ENCODE measurements at places on chromosomes 13 and 19.

- no peak for DNase-seq
Observed at GRCh38 chr13:105334211-105334610, 1201.3 kb downstream of the EFNB2 start.

GRCh38 chr19:15265214-15265849, 33.1 kb upstream of the EPHX3 start:
- DNase-seq, result no peak

- no peak for DNase-seq
Observed at GRCh38 chr19:55209693-55210472, 582 bp upstream of the PTPRH start.

DNA sequence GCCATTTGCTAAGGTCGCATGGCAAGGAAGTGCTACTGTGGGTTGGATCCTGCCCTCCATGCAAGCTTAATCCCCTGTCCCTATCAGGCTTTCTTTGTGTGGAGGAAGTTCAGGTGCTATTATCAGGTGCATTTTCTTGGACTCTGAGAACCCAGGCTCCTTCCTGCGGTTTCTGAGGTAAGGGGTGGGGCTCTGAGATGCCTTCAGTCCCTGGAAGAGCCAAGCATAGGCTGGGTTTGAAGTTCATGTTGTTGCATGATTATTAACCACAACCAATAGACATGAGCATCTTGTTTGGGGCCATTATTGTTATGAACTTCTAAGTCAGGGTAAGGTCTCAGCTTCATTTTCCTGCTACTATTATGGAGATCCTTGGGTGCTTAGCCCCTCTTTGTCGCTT, 109.5 kb downstream of the NALCN start:
- DNase-seq, result no peak

- DNase-seq, result no peak
Observed at GRCh38 chr19:5867201-5868136, 2.9 kb downstream of the FUT5 start.

DNA sequence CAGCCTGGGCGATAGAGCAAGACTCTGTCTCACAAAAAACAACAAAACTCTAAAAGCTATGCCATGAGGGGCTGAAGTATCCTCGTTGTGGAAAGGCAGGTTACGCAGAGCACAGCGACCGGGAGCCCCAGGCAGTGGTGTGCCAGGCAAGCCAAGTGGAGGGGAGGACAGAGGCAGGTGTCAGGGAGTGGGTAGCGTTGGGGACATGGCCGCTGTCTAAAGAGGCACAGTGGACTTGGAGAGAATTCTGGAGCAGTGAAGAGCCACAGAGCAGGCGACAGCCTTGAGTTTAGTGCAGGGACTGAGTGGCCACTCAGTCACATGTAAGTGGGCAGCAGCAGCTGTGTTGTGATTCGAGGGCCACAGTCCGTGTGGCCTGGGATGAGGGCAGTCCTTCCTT, 541.7 kb downstream of the FGF9 start:
- DNase-seq, result no peak

GRCh38 chr13:51814071-51814470, 10.1 kb upstream of the DHRS12 start:
- no peak for DNase-seq

GRCh38 chr19:4198467-4199126, 16.1 kb downstream of the ANKRD24 start:
- DNase-seq, result no peak

DNA sequence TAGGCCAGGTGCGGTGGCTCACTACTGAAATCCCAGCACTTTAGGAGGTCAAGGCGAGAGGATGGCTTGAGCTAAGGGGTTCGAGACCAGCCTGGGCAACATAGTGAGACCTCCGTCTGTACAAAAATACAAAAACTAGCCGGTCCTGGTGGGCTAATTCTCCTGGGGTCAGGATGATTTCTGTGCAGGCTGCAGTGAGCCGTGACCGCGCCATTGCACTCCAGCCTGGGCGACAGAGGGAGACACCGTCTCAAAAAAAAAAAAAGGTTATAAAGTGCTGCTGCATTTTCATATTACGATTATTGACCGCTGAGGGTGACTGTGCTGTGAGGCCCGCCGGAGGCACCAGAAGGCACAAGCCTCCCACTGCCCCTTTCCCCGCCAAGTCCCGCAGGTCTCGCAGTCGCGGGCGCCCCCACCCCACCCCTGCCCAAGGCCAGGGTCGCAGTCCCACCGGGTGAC, 477 bp upstream of the PLEKHF1 start:
- no peak for DNase-seq

DNA sequence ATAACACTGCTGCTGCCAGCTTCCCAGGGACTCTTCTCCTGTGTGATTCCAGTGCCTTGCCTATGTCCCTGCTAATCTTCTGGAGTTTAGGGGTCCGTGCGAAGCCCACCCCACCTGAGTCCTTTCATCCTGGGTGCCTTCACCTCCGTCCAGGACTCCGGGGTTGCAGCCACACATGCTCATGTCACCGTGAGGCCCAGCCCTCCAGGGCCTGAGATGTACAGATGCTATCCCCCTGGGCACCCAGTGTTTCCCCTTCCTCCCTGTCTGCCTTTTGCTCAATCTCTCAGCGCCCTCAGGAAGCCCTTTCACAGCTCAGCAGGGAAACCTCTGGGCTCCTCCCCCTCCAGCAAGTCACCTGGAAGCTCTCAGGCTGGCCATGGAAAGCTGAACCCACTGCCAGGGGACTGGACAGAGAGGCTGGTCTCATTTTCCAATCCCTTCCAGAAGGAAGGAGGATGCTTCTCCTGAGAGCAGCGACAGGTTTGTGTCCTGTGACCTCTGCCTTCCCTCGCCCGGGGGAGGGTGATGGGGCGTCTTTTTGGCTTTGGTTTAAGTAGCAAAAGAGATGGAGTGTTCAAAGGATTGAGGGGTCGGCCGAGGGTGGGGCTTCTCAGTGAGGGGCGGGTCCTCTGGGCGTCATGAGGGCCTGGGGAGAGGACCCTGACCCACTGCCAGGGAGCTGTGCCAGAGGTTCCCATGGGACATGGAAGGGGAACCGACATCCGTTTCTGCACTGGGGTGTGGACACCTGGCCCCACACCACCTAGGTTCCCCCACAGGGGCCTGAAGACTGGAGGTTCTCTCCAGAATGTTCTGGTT, 30.8 kb upstream of the TFDP1 start:
- DNase-seq, result no peak

- DNase-seq, result no peak
Observed at GRCh38 chr13:94236872-94237271, 242.6 kb downstream of the DCT start.

GRCh38 chr13:42109957-42110356, 61.5 kb downstream of the DGKH start:
- DNase-seq, result no peak

DNA sequence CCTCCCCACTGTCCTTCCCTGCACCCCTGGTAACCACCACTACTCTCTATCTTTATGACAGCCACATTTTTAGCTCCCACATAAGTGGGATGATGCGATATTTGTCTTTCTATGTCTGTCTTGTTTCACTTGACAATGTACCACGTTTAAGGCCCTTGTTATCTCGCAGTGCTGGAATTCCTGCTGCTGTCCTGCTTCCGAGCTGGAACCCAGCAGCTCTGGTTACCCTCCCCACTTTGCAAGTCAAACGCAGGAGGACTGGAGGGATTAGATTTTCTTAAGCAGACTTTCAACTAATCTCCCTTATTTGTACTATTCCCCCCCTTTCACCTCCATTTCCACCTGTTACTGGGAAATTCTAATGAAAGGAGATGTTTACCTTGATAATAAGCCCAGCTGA, 59.1 kb upstream of the PDX1 start:
- DNase-seq, result no peak

DNA sequence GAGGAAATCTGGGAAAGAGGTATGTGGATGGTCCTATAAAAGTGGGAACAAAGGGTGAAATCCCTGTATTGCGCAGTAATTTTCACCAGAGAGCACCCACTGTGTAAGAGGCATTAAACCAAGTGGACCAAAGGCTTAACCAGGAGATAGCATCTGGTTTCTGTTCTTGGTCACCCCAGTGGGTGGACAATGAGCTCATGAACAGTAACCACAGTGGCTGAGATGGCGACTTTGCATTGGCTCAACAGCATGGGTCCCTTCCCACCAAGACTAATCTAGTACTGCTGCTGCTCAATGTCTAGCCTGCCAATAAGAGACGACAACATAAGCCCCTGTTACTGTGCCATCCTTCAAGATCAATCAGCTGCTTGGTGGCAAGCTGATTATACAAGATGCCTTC, 36.6 kb downstream of the CCDC169 start:
- DNase-seq, result no peak

GRCh38 chr13:21901811-21902708, 231.2 kb downstream of the FGF9 start:
- DNase-seq, result no peak

DNA sequence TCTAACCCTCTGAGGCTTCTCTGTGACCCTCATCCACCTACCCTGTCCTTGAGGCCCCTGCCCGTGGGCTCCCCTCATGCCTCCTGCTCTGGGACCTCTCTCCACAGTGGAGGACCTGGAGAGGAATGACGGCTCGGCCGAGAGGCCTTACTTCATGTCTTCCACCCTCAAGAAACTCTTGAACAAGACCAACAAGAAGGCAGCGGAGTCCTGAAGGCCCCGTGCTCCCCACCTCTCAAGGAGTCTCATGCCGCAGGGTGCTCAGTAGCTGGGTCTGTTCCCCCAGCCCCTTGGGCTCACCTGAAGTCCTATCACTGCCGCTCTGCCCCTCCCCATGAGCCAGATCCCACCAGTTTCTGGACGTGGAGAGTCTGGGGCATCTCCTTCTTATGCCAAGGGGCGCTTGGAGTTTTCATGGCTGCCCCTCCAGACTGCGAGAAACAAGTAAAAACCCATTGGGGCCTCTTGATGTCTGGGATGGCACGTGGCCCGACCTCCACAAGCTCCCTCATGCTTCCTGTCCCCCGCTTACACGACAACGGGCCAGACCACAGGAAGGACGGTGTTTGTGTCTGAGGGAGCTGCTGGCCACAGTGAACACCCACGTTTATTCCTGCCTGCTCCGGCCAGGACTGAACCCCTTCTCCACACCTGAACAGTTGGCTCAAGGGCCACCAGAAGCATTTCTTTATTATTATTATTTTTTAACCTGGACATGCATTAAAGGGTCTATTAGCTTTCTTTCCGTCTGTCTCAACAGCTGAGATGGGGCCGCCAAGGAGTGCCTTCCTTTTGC, 10.8 kb upstream of the ILF3 start:
- no peak for DNase-seq

- DNase-seq, result no peak
Observed at GRCh38 chr19:3825286-3825956, 39.2 kb upstream of the MATK start.

DNA sequence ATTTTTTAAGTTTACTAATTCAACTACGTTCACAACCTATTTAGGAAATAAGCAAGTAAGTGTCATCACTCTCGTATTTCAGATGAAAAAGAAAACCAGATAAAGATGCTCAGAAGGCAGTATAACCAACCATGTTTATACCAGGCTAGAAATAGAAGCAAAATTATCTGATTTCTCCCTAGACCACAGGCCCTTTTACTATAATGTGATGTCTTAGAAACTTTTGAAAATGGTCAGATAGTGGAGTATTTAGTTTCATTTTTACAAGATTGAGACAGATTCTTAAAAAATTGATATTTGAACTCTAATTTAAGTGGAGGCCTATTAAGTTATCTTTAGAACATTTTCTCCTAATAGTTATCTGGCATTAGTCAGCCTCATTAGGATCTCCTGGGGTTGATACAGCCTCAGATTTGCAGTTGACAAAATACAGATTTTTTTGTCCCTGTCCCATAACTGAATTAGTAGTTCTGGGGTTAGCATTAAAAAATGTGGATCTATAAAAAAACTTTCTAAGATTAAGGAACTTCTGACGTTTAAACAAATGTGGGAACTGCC, 818.7 kb upstream of the PCDH9 start:
- DNase-seq, result no peak

DNA sequence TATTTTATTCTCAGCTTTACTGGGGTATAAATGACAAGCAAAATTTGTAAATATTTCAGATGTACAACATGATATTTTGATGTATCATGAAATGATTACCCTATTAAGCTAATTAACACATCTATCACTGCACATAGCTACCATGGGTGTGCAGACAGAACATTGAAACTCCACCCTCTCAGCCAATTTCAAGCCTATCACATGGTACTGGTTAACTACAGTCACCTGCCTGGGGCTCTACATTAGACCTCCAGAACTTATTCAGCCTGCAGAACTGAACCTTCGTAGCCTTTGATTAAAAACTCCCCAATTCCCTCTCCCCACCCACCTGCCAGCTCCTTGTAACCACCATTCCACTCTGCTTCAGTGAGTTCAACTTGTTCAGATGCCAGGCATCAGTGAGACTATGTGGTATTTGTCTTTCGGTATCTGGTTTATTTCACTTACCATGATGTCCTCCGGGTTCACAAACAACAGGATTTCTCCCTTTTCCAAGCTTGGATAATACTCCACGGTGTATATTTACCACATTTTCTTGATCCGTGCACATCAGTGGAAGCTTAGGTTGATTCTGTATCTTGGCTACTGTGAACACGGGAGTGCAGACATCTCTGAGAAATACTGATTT, 19.2 kb downstream of the RAB20 start:
- DNase-seq, result no peak

- no peak for DNase-seq
Observed at GRCh38 chr13:22287343-22287920, 616.6 kb downstream of the FGF9 start.

GRCh38 chr13:31611214-31611613, 128.1 kb upstream of the RXFP2 start:
- no peak for DNase-seq

DNA sequence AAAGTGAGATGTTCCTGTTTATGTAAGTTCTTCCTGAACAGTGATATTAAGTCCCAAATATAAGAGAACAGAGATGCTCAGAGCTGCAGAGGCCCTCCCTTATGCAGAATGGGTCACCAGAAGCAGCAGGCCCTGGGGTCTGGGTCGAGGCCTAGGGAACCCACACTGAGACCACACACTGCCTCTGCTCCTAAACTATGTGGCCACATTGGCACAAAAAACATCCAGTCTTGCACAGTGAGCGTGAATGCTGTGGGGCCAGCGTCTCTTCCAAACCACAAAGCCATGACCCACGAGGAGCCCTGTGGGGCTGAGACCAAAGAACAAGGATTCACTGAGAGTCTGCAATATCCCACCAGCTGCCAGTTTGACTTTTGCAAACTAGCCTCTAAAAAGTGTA, 23.6 kb downstream of the PROZ start:
- DNase-seq, result no peak

DNA sequence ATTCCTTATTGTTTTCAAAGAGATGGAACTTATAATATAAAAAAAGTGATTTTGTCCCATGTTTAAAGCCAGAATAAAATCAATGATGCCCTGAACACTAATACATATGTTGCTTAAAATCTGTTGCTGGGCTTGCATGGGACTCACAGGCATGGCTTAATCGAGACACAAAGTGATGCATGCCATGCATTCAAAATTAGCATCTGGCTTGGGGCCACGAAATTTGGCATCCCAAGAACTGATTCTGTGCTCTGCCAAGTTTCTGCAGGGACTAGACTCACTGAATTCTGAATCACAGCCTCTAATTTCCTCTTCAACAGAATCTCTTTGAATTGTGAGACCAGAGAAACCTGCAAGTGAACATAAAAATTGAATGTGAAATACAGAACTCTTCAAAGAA, 109.2 kb downstream of the PCDH17 start:
- DNase-seq, result no peak
